ENCODE measurements at places on chromosomes 16 and 17.

DNA sequence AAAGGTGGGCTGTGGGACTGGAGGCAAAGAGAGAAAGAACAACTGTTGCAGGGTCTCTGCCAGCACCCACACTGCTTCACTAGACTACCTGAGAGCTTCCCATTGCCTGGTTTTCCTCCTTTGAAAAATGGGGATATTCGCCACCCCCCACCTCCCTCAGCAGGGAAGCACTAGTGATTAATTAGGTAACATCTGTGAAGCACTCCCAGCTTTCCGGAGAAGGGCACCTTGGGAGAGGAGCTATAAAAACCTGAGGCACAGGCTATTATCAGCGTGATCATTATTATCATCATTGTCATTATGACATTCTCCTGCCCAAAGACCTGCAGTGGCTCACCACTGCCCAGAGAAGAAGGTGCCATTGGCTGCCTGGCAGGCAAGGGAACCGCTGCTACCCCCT is 83.5 kb downstream of the XYLT1 start:
- DNase-seq: no peak

DNA sequence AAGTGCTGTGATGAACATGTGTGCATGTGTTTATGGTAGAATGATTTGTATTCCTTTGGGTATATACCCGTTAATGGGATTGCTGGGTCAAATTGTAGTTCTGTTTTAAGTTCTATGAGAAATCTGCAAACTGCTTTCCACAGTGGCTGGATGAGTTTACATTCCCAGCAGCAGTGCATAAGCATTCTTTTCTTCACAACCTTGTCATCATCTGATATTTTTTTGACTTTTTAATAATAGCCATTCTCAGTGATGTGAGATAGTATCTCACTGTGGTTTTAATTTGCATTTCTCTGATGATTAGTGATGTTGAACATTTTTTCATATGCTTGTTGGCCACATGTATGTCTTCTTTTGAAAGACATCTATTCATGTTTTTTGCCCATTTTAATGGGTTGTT is 18.5 kb downstream of the CCL8 start:
- DNase-seq: no peak

DNA sequence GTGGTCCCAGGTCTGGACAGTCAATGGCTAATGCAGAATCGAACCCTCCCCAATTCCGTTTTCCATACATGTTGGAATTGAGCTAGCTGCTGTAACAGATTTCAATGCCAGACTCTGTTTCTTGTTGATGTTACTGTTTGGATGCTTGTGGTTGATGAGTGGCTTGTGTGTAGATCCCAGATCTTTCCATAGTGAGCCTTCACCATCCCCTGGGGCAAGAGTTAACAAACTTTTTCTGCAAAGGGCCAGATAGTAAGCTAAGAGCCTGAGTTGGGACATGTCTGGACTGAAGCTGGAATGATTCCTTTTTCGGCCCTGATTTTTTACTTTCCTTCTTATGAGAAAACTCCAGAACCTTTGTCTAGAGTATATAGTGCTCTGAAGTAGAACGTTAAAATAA is 296.3 kb downstream of the CPPED1 start:
- DNase-seq: no peak

GRCh38 chr16:728890-729744 is 2.2 kb downstream of the HAGHL start:
- no peak for DNase-seq

DNA sequence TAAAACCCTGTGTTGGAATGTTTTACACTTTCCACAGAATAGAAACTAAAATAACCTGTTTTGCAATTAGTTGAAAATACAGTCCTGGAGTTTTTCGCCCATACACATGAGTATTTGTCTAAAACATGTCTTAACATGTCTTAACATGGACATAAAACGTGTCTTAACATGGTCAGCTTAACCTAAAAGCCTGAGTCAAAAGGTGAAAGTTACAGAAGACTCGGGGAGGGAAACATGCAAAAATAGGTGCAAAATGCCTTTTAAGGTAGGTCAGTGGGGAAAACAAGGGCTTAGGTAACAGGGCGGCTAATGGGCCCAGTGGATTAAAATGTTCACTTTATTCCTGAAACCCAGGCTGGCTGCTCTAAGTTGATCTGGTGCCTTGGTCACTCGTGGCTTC is 56.1 kb upstream of the RBL2 start:
- DNase-seq: no peak

DNA sequence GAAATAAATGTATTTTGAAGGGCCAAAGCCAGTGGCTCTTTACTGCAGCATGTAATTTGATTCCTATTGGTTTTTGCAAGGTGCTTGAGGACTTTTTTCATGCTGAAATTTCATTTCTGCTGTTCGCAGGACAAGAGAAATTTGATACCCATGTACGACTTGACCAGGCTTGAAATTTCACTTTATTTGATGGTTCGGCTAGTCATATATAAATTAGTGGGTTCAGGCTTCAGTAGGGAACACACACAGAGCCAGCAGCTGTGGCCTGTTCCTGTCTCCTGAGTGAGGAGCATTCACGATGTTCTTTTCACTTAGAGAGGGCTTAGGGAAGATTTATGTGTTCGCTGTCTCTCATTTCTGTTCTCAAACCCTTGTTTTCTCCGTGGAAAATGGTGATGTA is 258.4 kb upstream of the CACNG5 start:
- DNase-seq: no peak

- DNase-seq: no peak
Measured at GRCh38 chr16:60271781-60272180, 1537.7 kb upstream of the GOT2 start.

- DNase-seq: no peak
Measured at GRCh38 chr17:78797691-78798585, 15.9 kb upstream of the CYTH1 start.

DNA sequence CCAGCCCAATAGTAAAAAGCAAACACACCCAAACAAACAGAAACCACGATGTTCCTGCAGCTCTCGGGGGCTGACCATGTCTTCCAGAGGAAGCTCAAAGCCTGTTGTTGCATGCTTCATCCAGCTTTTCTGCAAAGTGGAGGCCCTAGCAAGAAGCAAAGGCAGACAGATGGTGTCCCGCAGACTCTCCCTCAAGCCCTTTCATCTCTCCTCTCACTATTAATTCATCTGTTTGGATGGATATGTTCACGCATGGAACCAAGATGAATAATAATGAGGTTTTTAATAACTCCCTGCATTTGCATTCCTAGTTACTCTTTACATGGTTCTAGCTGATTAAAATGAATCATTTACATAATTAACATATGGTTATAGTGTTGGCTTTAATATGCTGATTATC is 36.6 kb downstream of the RBFOX1 start:
- no peak for DNase-seq

GRCh38 chr17:7650509-7651096 is at the start of gene ATP1B2:
ATP1B2 (plus strand) TSS chr17:7650926; CDS start chr17:7651519, 593 bp downstream.
- DNase-seq: peak; percentile 50

- DNase-seq: no peak
Measured at GRCh38 chr17:78324391-78325075, 35.3 kb downstream of the SOCS3 start.

DNA sequence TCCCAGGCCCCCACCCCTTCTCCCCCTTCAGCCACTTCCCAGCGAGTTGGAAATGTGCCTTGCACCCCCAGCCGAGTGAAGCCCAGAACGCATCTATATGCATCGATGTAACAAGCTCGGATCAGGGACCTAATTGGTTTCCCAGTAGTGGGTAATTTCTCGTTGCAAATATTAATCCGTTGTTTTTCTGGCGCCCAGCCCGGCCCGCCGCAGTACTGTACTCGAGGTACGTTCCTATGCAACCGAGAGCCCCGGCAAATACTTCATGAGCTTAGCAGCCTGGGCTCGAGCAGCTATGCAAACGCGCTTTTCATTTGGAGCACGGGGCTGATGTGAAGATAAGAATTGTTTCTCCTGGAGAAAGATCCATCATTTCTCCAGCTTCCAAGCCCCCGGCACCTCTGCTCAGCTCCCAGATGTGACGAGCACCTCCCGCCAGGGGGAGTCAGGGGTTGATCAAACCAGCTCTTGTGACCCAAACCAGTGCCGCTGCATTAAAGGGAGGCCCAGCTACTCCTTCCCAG is 229.8 kb downstream of the KATNIP start:
- DNase-seq: no peak

- DNase-seq: no peak
Measured at GRCh38 chr16:89121691-89122321, 28.2 kb downstream of the ACSF3 start.

DNA sequence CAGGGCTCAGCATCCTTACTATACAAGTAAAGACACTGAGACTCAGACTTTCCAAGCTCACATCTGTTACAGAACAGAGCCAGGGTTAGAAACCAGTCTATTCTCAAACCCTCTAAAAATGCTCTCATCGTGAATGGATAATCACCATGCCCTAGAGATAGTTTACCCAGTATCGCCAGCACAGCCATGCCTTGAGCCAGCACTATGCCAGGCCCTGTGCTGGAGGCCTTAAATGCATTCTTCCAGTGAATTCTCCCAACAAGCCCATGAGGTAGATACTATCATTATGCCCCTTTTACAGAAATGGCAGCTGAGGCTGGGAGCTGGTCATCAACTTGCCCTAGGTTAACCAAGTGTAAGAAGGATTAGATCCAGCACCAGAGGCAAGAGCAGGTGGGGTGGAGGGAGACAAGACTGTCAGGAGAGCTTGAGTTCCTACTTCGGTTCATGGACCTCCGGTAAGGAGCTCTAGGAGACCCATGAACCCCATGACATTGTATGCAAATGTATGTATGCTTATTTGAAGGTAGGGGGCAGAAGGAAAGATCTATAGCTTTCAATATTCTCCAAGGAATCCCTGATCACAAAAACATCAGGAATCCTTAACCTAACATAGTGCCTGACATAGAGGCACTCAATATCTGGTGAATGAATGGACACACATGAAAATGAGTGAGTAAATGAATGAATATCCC is 5.2 kb downstream of the KRT14 start:
- DNase-seq: no peak

GRCh38 chr17:33966410-33967059 is 288.6 kb upstream of the CCL2 start:
- no peak for DNase-seq

DNA sequence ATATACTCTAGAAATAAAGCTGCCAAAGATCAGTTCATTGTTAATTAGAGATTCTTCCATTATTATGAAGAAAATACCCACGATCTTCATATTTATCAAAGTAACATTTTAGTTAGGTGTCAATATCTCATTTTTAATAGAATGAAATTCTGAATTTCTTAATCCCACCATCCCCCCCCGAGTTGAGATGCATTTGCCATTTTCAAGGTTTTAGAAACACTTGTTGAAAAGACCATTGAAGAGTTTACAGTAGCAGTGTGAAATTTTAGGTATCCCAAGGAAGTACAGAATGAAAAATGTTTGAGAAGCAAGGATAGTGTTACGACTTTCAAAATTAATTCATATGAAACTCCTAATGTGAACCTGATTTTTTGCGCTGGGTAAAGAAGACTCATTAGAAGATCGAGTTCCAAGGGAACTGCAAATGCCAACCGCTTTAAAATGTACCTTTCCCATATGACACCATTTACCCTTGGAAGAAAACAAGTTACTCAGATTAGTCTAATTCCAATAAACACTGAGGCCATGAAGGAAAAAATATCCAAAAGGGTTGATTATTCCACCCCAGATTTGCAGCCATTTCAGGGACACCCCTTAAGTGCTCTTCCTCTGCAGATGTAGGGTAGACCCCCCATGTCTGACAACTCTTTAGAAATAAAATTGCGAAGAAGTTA is 731 bp downstream of the IKZF3 start:
- DNase-seq: no peak

- DNase-seq: no peak
Measured at GRCh38 chr17:75344666-75345065, 55.4 kb upstream of the SLC25A19 start.

- no peak for DNase-seq
Measured at GRCh38 chr16:28897826-28898225, 19.5 kb downstream of the ATP2A1 start.

DNA sequence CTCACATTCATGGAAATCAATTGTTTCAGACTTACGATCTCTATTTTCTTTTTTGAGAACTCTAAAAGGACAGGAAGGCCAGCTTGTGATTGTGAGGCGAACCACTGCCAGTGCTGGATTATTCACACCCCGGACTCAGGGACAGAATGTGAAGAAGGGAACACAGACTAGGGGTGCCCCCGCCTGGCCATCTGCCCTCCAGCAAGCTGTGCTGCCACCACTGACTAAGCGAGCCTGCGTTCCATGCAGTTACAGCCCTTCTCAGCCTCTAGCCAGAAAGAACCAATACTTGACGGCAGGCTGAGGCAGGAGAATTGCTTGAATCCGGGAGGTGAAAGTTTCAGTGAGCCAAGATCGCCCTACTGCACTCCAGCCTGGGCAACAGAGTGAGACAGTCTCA is 2.8 kb downstream of the HAGH start:
- no peak for DNase-seq

- no peak for DNase-seq
Measured at GRCh38 chr17:66524877-66525276, 222.5 kb downstream of the PRKCA start.

DNA sequence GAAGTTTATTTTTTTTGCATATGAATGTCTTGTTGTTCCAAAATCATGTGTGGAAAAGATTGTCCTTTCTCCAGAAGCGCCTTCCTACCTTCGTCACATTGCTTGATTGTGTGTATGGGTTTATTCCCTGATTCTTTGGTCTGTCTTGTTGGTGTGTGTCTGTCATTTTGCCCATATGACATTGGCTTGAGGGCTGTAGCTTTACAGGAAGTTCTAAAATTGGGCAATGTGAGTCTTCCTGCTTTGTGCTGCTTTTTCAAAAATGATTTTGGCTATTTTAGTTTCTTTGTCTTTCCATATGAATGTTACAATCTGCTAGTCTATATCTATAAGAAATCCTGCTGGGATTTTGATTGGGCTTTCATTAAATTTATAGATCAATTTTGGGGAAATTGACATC is 217.2 kb downstream of the SNX29 start:
- DNase-seq: no peak

- no peak for DNase-seq
Measured at GRCh38 chr17:59139939-59140338, 15.0 kb downstream of the SKA2 start.

- no peak for DNase-seq
Measured at GRCh38 chr16:86880316-86881117, 302.2 kb downstream of the FOXL1 start.

All from activated CD4-positive, alpha-beta T cell treated with anti-CD3 and anti-CD28 coated beads for 24 hours (primary cell).